ENCODE measurements at places on chromosomes 6 and 20.

DNA sequence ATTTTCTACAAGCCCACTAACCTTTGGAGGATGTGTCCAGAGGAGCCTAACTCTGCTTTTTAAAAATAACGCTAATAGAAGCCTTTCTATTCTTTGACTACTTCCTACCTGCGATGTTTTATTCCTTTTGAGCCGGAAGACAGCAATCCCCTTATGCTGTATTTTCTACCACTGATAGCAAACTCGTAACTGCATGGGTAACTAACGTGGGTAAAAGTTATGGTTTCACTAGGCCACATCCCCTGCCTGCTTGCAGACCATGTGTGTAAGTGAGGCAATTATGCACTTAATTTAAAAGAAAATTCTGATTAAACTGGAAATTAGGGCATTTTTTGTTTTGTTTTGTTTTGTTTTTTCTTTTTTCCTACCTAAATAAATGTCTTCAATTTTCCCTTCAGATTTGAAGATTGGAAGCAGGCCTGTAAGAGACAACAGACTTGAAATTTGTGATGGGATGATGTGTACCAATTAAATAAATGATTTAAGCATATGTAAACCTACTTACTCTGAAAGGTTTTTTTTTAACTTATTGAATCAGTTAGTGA, 931 bp downstream of the UFL1 start:
- DNase-seq: no peak

DNA sequence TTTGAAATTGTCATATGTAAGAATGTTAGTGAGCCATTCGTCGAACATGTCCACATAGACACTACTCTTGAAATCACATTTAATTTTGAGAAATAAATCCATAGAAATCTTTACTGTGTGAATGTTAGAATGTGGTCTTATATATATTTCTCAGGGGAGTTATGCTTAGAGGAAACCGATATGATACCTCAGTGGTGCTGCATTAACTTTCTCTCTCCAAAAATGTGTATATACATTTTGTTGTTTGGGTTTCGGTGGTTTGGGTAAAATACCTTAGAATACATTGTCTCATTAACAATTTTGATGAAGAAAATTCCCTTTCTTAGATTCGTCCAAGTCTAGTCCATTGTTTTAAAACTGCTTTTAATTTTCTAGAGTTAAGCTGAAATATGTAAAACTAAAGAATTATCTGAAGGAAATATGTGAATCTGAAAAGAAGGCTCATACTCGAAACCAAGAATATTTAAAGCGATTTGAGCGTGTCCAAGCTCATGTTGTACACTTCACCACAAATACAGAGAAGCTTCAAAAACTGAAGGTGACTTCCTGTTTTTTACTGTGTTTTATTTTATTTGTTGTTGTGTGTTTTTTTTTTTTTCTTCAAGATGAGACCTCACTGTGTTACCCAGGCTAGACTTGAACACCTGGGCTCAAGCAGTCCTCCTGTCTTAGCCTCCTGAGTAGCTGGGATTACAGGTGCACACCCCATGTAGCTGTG, 10.3 kb downstream of the KIZ start:
- no peak for DNase-seq

- no peak for DNase-seq
Measured at GRCh38 chr6:10626154-10626741, 68.2 kb downstream of the C6orf52 start.

GRCh38 chr20:46056970-46057855, 28.2 kb downstream of the SLC12A5 start:
- no peak for DNase-seq

DNA sequence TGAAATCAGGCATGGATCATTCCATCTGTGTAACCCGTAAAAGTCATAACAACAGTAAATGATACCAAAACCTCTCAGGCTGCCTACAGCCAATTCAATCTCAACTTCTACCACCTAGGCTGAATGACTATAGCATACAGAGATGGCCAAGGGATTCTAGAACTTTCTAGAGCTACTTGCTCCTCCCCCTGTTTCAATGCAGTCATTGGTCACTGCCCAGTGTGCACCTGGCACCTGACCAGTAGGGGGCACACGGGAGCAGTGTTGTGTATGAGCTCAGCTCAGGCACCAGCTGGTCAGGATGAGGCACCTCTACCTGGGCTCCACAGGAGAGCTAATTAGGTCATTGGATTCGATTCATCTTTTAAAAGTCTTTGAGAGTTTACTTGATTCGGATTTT, 86.2 kb downstream of the PLEKHG1 start:
- no peak for DNase-seq

DNA sequence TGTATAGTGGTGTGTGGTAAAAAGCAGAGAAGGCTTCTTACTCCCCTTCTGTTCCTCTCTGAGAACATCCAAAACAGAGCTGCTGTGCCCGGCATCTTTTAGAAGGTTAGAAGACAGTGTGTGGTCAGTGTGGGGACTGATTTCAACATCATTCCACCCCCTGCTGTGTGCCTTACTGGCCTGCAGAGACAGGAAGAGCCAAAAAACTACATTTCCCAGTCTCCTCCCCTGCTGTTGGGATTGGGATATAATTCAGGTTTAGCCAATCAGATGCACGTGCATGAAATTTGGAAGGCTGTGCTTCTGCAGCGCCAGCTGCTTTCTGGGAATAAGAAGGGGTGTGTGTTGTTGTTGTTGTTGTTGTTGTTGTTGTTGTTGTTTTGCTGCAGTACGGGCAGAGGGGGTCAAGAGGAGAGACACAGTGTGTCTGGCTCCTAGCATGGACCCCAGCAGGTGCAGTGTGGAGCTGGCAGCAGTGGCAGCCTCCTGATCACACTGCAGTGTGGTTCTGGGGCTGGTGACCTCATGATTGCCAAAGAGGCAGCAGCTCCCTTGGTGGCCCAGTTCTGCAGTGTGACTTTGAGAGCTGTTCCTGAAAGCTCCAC, 74.7 kb downstream of the MRPL14 start:
- DNase-seq: no peak

DNA sequence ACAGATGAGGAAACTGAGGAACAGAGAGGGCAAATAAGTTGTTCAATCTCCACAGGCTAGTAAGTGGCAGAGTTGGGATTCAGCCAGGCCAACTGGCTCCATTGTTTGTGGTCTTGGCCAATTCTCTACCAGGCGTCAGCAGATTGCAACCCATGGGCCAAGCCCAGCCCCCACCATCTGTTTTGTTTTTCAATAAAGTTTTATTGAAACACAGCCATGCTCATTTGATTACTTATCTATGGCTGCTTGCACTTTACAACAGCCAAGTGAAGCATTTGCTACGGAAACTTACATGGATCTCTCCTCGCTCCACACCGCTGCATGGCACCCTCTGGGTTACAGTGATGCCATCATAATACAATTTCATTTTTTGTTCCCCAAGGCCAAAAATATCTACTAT, 90.8 kb downstream of the ZNF217 start:
- no peak for DNase-seq

All from HFF-Myc (cell line).